IPS-NIHi11 (cell line): ENCODE measurements at places on chromosomes 5 and 9.

GRCh38 chr5:63650581-63650980 lies 311.7 kb downstream of the HTR1A start:
- DNase-seq = no peak

DNA sequence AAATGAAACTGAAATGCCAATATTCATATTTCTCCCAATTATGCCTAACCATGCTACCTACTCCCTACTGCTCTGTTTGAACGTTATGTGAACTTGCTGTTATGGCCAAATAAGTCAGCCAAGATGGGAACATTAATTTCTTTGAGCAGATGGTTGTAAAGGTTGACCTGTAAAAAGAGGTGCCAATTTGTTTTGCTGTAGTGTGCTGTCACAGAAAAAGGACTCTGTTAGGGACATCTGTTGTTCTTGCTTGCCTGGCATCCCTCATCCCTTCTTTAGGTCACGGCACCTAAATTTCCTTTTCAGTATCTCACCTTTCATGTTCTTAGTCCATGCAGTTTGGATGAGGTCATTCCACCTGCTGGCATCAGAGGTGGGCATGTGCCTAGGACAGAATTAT lies 35.4 kb downstream of the GDNF start:
- DNase-seq = no peak

DNA sequence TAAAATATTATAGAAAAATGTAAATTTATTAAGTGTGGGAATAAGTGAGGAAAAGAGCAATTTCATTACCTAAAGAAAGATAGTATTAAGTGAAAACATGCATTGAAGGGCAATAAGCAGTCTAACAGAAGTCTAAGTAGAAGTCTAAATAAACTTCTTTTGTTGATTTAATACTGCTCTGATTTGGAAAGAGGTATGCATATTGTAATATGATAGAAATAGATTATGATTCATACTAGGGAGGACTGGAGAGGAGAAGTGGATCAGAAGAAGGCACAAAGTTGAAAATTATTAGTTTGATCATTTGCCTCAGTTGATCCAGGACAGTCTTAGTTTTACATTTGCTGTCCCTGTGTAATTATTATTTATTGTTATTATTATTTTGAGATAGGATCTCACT lies 6.6 kb upstream of the ERBIN start:
- no peak for DNase-seq

DNA sequence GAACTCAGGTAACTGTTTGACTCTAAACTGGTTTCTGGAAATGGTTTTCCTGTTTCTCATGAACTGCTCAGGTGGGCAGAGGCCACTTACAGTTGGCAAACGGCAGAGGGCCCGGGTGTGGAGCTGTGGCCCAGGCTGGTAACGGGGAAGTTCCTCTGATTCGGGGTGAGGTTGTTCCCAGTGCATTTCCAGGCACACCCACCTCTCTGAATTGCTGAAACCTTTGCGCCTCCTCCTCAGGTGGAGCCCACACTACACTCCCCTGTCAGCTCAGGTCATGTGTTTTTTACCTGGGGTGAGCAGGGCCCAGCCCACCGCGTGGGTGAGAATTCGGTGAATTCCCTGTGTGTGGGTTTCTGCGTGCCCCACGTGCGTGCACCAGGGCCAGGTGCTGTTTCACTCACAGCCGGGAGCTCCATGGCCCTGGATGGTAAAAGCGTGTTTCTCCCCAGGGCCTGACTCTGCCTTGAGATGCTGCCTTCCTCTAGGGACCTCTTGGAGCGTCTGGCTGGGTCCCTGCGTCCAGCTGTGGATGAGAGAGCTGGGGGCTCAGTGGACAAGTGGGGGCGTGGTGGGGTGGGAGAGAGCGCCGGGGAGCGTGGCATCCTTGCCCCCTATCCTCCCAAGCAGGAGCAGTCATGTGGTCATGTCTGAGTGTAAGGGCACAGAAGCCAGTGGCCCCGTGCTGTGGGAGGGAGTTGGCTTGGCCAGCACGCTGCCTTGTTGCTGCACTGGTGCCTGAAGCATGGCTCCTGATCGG lies 33.5 kb upstream of the LPCAT1 start:
- DNase-seq = no peak

- no peak for DNase-seq
Observed at GRCh38 chr9:126531035-126531571, 82.6 kb upstream of the LMX1B start.

DNA sequence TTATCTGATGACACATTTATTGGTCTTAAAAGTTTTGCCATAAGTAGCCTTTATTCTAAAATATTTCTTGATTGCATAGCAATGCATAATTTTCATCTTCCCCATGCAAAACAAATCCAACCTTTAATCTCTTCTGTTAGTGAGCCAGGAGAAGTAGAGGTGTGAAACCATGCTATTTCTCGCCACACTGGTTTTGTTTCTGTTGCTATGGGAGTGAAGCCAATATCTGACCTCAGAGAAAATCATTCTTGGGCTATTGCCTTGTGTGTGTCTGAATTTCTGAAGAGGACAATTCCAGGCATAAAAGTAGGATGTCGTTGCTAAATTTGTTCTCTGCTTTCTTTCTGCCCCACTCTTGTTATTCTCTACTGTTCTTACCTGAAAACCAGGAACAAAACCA lies 183.6 kb downstream of the PTTG1 start:
- no peak for DNase-seq

DNA sequence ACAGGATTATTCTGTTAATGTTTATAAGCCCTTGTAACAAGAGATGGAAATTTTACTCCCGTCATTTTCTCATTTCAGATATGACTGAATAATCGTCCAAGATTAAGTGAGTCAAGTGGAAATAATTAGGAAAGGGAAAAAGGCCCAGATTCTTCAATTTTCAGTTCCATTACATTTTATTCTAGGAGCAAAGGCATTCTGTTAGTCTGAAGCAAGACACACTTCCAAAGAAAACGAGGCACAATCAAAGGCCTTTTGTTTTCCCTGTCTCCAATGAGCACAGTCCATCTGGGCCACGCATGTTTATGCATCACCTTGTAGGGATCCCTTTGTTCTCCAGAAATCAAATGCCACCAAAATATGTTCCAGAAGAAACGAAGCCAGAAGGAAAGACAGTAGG lies 382.9 kb upstream of the RFX3 start:
- DNase-seq = no peak

DNA sequence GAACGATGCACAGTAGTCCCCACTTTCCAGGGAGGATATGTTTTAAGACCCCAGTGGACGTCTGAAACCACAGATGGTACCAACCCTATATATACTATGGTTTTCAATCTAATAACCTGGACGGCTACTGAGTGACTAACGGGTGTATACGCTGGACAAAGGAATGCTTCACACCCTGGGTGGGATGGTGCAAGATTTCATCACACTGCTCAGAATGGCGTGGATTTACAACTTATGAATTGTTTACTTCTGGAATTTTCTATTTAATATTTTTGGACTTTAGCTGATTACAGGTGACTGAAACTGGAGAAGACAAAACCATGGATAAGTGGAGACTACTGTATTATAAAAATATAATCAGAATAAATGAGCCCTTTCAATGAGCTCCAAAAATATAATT lies 147.6 kb upstream of the TRIM32 start:
- DNase-seq = no peak

DNA sequence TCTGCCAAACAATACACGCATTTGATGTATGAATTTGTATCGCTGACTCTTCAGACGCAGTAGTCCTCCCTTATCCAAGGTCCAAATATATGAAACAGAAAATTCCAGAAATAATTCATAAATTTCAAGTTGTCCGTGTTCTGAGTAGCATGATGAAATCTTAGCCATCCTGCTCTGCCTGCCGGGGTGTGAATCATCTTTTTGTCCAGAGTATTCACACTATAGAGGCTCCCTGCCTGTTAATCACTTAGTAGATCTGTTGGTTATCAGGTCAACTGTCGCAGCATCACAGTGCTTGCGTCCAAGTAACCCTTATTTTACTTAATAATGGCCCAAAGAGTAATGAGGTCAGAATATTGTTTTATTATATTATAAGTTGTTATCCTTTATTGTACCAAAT lies 268.1 kb downstream of the DOCK8 start:
- no peak for DNase-seq
